Neural crest cell (in vitro differentiated cells): ENCODE measurements at places on chromosomes 16 and 17. TPM values are rescaled to one million over a fixed set of nuclear protein-coding genes. Genes with fewer than 3 reads are reported as not detected.

GRCh38 chr17:50111673-50112655 lies 16.8 kb downstream of the PDK2 start:
- DNase-seq: peak; percentile 32
- peaks cover 7% of the 10 kb centered on the region for H3K27me3 ChIP-seq
- H3K27ac ChIP-seq: peak overlapping the region; percentile 81
- H3K4me1 ChIP-seq: peaks cover 31% of the 10 kb centered on the region
- H3K4me3 ChIP-seq: peak overlapping the region; percentile 49

Gene ARHGDIG
- 2.0 and 3.0 TPM in 2 replicates for total RNA-seq

Gene GDPD3
- 6.7 and 7.7 TPM in 2 replicates for total RNA-seq

DNA sequence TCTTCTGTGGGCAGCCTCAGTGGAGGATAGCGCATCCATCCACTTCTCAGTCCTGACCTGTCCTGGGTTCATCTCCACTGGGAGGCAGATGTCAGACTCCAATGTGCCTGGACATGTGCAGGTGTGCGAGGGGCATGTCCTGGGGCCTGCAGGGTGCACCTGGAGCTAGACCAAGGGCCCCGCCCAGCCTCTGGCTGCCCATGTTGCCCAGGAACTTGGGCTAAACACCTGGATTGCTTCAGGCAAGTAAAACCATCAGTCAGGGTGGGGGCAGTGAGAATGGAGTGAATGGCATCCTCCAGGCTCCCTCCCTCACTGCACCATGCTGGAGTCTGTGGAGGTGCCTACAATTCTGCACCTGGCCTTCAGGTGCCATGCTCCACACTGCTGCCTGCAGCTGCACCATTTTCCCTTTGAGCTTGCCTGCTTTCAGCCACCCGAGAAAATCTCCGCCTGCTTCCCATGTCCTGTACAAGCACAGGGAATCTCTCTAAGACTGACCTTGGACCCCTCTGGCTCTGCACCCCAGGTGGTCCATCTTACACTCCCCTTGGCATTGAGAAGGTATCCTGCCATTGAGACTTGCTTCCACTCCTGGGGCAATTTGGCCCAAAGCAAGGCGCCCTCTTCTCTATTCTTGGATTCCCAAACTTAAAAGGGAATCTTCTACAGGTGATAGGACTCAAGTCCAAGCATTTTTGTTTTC lies 2.1 kb upstream of the MFSD6L start:
- no peaks in the 10 kb centered on the region for H3K4me1 ChIP-seq
- H3K27me3 ChIP-seq: peaks cover 53% of the 10 kb centered on the region
- no peaks in the 10 kb centered on the region for H3K36me3 ChIP-seq
- no peak overlapping the region for H3K4me3 ChIP-seq

DNA sequence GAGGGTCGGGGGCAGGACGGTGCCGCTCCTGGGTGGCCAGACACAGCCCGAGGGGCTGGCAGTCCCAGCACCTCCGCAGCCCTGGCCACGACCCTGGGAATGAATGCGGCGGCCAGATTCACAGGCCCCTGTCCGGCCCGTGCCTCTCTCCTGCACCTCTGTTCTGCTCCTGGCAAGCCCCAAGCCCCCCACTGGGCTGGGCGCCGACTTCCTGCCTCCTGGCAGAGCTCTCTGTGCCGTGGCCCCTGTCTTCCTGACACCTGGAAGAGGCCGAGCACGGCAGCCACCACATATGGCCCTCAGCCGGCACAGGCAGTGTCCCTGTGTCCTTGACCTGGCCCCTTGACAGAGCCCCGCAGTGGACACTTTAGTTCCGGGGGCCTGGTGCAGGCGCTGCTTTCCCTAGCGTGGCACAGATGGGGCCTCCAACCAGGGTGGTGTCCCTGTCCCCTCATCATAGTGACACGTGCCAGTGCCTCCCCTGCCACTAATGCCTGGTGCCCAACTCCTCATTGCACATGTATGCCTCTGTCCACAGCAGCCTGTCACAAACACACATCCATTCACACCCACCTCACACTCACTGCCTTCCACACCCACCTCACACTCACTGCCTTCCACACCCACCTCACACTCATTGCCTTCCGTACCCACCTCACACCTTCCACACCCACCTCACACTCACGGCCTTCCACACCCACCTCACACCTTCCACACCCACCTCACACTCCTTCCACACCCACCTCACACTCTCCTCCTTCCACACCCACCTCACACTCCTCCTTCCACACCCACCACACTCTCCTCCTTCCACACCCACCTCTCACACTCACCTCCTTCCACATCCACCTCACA lies 110.6 kb upstream of the PLCG2 start:
- H3K36me3 ChIP-seq: peaks cover 19% of the 10 kb centered on the region
- no peak overlapping the region for H3K27ac ChIP-seq
- H3K4me1 ChIP-seq: peaks cover 23% of the 10 kb centered on the region
- H3K27me3 ChIP-seq: peaks cover 3% of the 10 kb centered on the region

DNA sequence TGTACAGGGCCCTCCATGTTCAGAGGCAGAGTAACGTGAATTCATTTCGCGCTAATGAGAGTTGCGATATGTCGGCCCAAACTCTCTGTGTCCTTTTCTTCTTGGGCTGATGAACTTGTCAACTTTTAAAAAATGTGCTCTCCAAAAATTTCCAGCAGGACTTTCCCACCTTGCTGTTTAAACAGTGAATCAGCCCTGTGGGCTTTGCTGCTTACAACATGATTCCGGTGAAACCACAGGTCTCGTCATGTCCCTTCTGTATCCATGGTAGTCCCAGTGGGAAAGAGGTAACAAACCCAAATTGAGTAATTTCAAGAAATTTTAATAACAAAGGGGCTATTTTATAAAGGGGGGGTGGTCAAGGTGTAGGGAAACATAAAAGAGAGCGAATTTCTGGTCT lies 612.9 kb downstream of the MAF start:
- no peak overlapping the region for H3K4me3 ChIP-seq
- H3K4me1 ChIP-seq: peaks cover 37% of the 10 kb centered on the region
- no peak overlapping the region for H3K27ac ChIP-seq
- no peaks in the 10 kb centered on the region for H3K36me3 ChIP-seq
- H3K27me3 ChIP-seq: peaks cover 37% of the 10 kb centered on the region

GRCh38 chr17:80815151-80815681 lies 176.4 kb upstream of the CHMP6 start:
- no peak for DNase-seq
- H3K36me3 ChIP-seq: peaks cover 3% of the 10 kb centered on the region
- H3K4me1 ChIP-seq: peaks cover 10% of the 10 kb centered on the region
- H3K27me3 ChIP-seq: no peaks in the 10 kb centered on the region
- H3K27ac ChIP-seq: no peak overlapping the region

- no peaks in the 10 kb centered on the region for H3K27me3 ChIP-seq
- H3K36me3 ChIP-seq: peaks cover 8% of the 10 kb centered on the region
- H3K4me3 ChIP-seq: no peak overlapping the region
- no peak overlapping the region for H3K27ac ChIP-seq
- no peak for DNase-seq
These were observed 3.5 kb downstream of the OMG start for GRCh38 chr17:31293581-31293980.

DNA sequence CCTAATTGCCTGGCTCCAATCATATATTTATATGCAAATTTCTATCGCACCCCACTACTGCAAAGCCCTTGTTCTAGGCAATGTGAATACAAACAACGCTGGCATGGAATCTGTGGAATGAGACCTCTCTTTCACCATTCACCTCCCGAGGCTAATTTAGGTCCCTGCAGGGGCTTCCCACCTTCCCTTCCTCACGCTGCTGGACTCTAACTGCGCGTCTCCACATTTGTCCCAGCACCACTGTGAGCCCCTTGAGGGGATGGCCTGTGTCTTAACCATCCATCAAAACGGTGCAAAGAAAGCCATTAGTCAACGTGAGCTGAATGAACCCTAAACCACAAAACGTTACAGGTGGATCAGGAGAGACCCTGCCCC lies 1.6 kb downstream of the TMEM114 start:
- no peak overlapping the region for H3K27ac ChIP-seq
- H3K36me3 ChIP-seq: no peaks in the 10 kb centered on the region
- H3K4me3 ChIP-seq: peak overlapping the region; percentile 58
- peaks cover 11% of the 10 kb centered on the region for H3K4me1 ChIP-seq
- peaks cover 47% of the 10 kb centered on the region for H3K27me3 ChIP-seq

DNA sequence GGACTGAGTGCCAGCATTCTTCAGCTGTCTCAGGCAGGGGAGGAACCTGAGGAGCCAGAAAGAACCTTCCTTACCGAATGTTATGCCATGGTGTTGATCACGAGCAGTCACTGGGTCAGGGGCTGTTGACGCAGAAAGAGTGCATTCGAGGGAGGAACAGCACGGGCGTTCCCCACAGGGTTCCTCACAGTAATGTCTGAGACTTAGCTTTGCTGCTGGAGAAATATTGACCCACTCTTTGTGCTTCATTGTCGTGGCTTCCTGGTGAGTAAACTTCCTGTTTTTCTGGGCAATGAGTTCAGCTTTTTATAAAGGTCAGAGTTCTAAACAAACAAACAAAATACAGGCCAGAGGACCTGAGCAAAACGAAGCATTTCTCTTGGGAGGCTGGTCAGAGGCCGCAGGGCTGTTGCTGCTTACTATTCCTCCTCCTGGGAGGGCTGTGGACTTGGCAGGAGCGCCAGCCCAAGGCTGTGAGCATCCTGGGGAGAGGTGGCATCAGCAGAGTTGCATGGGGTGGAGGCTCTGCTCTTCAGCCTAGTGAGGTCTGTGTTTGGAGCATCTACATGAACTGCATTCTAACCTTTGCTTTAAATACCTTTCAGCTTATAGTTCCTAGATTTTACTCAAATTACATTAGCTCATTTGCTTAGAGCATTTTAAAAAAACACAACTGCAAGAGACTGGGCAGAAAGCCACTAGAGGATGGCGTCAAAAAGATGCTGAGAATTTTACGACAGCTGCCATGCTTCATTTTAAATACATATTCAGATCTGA lies 143.1 kb upstream of the CACNG5 start:
- no peak for DNase-seq
- H3K36me3 ChIP-seq: peaks cover 14% of the 10 kb centered on the region
- H3K4me1 ChIP-seq: peaks cover 51% of the 10 kb centered on the region
- H3K27me3 ChIP-seq: no peaks in the 10 kb centered on the region
- H3K27ac ChIP-seq: peak overlapping the region; percentile 84

DNA sequence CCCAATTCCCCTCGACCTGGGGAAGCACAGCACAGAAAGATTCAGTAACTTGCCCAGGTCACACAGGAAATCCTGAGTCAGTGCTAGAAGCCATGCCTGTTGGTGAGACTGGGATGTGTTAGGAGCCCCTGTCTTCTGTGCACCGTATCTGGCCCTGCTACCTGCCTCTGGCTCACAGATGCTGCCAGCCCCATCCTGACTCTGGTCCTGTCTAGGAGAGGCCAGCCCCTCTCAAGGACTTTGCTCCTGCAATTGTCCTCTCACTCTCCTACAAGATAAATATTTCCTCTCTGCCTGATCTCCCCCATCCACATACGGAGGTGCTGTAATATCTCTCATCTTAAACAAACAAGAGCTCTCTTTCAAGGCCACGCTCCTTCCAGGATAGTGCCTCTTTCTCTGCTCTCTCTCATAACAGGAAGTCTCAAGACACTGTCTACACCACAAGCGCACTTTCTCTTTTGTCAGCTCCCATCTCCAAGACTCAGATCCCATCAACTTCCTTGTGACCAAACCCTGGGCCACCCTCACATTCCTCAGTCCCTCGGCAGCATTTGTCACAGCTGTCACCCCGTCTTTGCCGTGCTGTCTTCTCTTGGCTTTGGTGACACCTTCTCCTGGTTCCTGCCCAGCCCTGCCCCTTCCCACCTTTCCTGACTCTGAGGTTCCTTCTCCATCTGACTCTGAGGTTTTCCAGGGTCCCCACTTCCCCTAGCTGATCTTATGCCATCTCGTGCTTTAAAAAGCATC lies 1.9 kb downstream of the SLC13A2 start:
- H3K27ac ChIP-seq: no peak overlapping the region
- DNase-seq: no peak
- no peaks in the 10 kb centered on the region for H3K36me3 ChIP-seq
- no peaks in the 10 kb centered on the region for H3K27me3 ChIP-seq
- H3K4me3 ChIP-seq: no peak overlapping the region

- no peak overlapping the region for H3K4me3 ChIP-seq
- H3K4me1 ChIP-seq: peaks cover 8% of the 10 kb centered on the region
- no peak for DNase-seq
- H3K27me3 ChIP-seq: no peaks in the 10 kb centered on the region
- no peak overlapping the region for H3K27ac ChIP-seq
These were observed 206.9 kb downstream of the WWOX start for GRCh38 chr16:78306361-78306760.

GRCh38 chr17:1754430-1755112 lies 7.3 kb upstream of the SERPINF1 start:
- peak overlapping the region; percentile 45 for H3K27ac ChIP-seq
- no peak for DNase-seq
- H3K4me1 ChIP-seq: peaks cover 6% of the 10 kb centered on the region

GRCh38 chr17:9239793-9240658 lies 218.7 kb downstream of the NTN1 start:
- peaks cover 44% of the 10 kb centered on the region for H3K4me1 ChIP-seq
- peak overlapping the region; percentile 73 for H3K4me3 ChIP-seq

Gene NUPR1
- not detected in 2 replicates for total RNA-seq

- peaks cover 4% of the 10 kb centered on the region for H3K36me3 ChIP-seq
These were observed 5.2 kb downstream of the HSDL1 start for GRCh38 chr16:84139628-84140258.

DNA sequence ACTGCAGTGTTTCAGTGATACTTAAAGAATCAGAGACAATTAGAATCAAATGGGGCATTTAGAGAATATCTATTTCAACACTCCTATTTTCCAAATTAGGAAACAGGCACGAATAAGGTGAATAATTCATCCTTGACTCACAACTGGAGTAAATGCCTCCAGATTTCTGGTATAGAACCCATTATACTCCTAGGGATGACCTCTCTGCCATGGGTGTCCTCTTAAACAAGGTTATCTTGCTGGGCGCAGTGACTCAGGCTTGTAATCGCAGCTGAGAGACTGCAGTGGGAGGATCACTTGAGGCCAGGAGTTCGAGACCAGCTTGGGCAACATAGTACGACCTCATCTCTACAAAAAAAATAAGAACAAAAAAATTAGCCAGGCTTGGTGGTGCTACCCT lies 139.8 kb upstream of the ELAC2 start:
- no peak for DNase-seq
- H3K4me1 ChIP-seq: peaks cover 8% of the 10 kb centered on the region
- H3K27me3 ChIP-seq: no peaks in the 10 kb centered on the region

Gene CACNG1
- 0.32 and 0.44 TPM in 2 replicates for total RNA-seq

DNA sequence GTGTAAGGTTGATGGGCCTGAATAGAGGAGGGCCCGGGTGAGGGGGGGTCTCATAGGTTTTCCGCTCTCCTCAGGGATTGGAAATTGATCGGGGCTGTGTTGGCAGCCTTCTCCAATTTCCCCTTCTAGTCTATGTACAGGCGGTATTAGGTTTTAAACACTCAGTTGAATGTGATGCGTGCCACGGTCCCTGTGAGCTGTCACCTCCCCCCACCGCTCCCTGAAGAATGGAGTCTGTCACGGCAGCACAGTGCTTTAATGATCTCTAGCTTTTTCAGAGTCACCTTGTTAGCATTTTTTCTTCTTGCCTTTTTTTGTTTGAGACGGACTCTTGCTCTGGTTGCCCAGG lies 800 bp downstream of the COX4I1 start:
- H3K27ac ChIP-seq: peak overlapping the region; percentile 83
- no peak for DNase-seq
- H3K27me3 ChIP-seq: no peaks in the 10 kb centered on the region
- peak overlapping the region; percentile 93 for H3K4me3 ChIP-seq
- H3K4me1 ChIP-seq: peaks cover 36% of the 10 kb centered on the region
- H3K36me3 ChIP-seq: peaks cover 22% of the 10 kb centered on the region
